ENCODE measurements at places on chromosomes 4 and X.

DNA sequence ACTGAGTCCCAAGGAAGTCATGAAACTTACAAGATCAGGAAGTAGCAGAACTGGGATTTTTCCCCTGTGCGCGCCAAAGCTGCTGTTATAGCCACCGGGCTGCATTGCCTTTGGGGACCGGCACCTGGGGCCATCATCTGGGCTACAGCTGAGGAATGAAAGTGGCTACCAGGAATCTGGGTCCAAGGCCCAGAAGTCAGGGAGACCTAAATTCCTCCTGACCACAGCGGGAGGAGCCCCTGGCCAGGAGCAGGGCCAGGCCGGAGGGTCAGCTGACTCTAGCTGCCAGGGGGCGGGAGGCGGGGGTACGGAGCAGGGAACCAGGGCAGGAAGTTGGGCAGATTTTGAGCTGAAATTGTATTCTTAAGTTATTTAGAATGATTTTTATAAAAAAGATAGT is 242.4 kb downstream of the EVC2 start:
- DNase-seq: no peak

DNA sequence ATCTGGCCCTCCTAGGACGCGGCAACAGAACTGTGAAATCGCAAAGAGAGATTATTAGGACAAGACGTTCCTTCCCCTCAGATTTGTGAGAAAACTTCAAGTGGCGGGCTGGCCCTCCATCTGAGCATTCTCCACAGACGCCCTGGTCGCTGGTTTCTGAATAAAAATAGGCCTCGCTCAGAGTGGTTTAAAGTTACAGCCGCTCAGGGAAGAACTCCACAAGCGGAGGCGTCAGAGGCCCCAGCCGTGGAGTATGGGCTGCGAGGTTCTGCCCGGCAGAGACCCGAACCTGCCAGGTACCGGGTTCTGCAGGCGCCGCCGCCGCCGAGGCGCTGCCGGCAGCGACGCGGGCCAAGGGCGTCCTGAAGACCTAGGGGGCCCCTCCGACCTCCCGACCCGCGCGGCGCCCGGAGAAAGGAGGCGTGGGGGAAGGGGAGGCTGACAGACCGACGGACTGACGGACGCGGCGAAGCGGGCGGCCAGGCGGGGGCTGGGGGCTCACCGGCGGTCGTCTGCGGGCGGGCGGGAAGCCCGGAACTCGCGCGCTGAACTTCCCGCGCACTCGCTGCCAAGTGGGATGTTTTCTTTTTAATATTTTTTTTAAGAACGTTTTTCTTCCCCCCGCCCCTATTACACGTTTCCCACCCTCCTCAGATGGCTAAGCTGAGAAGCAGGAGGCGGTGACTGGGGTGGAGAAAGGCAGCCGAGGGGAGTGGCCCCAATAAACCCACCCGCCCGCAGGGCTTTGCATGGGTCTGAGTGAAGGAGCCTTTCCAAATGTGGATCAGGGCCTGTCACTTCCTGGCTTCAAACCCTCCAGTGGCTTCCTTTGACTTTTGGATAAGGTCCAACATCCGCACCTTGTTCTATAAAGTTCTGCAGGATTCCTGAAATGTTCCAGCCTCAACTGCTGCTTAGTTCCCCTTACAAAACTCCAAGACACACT is at the start of gene PABPC4L:
TSS of gene PABPC4L (minus strand) at position 574 of the 946 bp plus-strand sequence. CDS start 770 bp downstream, outside the sequence.
- no peak for DNase-seq

DNA sequence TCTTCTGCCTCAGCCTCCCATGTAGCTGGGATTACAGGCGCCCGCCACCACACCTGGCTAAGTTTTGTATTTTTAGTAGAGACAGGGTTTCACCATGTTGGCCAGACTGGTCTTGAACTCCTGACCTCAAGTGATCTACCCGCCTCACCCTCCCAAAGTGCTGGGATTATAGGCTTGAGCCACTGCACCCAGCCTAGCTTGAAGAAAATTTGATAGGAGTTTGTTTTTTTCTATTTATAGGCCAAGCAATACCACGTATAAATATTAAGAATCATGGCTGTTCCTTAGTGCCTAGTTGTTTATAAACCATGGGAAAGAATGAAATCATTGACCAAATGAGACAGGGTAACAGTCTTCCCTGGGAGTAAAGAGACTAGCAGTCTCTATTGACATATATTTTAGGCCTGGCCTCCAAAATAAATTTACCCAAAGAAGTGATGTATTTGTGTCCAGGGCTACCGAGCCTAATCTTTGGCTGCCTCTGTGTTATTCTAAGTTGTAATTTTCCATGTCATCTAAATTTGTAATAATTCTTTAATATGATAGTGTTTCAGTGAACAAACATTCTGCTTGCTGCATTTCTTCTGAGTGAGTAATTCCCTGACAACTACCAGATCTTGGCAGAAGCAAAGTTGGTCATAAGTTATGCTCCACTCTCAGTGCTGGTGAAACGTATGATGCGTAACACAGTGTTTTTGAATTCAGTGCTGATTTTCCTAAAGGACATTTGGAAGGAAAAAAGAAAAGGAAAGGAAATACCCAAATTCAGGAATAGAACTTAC is 10.3 kb downstream of the PKD2 start:
- no peak for DNase-seq

GRCh38 chr4:147447786-147448185 is 33.1 kb upstream of the EDNRA start:
- DNase-seq: no peak

- DNase-seq: no peak
Measured at GRCh38 chrX:6968231-6968630, 179.3 kb upstream of the STS start.

- no peak for DNase-seq
Measured at GRCh38 chr4:7515390-7515902, 80.7 kb upstream of the PSAPL1 start.

- no peak for DNase-seq
Measured at GRCh38 chr4:86184216-86184900, 175.5 kb downstream of the MAPK10 start.

GRCh38 chr4:128854433-128854832 is 44.9 kb downstream of the JADE1 start:
- no peak for DNase-seq

GRCh38 chrX:13702111-13702789 is 13.3 kb downstream of the RAB9A start:
- no peak for DNase-seq

GRCh38 chr4:2413821-2414610 is 4.4 kb downstream of the ZFYVE28 start:
- DNase-seq: no peak

- no peak for DNase-seq
Measured at GRCh38 chr4:145734576-145735346, 54.8 kb downstream of the C4orf51 start.

DNA sequence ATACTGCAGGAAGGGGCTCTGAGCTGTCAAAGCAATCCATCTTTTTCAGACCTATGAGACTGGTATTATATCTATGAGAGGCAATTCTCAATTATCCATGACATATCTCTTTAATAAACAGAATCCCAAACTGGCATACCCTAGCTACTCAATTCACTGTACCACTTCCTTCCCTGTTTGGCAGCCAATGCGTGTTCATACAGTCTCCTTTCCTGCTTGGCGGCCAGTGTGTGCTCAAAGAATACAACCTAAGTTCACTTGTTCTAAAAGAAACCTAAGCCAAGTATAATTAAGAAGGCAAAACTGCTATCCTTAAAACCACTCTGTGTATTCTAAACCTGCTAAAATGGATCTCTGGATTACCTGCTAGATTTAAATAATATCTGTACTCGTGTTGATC is 38.3 kb downstream of the ARHGEF9 start:
- DNase-seq: no peak

GRCh38 chr4:159227984-159228383 is 125.1 kb downstream of the RAPGEF2 start:
- no peak for DNase-seq

GRCh38 chrX:147894366-147894963 is 17.3 kb upstream of the FMR1 start:
- DNase-seq: no peak

- DNase-seq: no peak
Measured at GRCh38 chr4:48470570-48470969, 12.6 kb upstream of the SLC10A4 start.

- DNase-seq: no peak
Measured at GRCh38 chrX:136781180-136781797, 557 bp upstream of the ARHGEF6 start.

DNA sequence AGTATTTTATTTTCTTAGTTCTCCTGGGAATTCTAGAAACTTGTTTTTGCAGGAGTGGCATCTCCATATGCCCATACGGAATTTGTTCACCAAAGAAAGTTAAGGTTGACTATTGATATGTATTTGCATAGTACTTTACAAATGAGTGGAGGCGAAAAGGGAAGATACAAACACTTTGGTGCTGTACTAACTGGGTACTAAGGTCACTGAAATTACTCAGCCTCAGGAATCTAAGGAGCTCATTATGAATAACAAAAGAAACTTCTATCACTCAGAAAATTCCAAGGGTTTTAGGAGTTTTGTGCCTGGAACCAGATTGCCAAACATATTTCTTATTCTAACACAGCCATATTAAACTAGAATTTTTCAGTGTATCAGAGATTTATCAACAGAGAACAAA is 27.4 kb upstream of the TMPRSS11B start:
- no peak for DNase-seq

DNA sequence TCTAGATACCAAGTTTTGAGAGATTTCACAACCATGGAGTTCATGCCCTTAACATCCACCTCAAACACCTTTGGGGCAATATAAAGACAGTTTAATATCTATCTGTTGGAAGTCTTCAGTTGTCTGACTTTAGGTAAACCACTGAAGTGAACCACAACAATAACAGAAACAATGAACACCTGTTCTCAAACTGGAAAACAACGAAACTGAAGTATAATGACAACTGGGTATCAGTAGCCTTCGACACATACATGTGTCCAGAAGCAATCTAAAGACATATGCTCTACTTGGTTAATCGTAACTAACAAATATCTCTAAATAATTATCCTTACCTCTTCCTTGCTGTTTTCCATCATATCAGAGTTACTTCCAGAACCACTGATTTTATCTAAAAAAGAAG is 87.8 kb downstream of the ATRX start:
- no peak for DNase-seq

- DNase-seq: no peak
Measured at GRCh38 chr4:26005764-26006163, 91.7 kb downstream of the SMIM20 start.

- no peak for DNase-seq
Measured at GRCh38 chr4:156388826-156389225, 435.2 kb upstream of the CTSO start.

DNA sequence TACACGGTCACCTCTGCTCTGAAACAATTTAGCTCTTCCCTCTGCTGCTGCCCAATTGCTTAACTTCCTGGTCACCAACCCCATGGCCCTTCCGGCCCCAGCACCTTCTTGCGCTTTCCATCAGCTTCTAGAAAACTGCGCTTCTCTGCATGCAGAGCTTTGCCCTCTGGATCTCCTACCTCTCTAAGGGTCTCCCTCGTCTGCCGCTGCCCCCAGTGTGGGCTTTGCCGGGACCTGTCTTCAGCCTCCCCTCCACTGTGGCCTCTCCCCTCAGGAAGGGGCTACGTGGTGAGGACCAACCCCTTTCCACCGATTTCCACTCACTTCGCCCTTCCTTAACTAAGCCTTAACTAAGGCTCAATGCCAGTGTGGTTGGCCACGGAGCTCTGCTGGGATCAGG is 94.6 kb downstream of the DCTD start:
- no peak for DNase-seq

DNA sequence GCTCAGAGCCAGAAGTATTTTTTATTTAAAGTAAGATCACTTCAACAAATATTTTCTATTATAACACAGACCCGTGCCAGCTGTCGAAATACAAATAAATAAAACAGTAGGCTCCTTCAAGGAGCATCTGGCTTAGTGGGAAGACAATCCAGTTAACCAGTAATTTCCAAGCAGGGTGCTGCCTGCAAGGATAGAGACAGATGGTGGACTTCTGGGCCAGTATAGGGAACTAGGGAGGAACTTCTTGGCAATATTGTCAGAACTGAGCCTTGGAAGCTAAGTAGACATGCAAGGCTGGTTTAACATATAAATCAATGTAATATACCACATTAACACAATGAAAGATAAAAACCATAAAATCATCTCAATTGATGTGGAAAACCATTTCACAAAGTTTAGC is 17.0 kb upstream of the MTMR1 start:
- no peak for DNase-seq

DNA sequence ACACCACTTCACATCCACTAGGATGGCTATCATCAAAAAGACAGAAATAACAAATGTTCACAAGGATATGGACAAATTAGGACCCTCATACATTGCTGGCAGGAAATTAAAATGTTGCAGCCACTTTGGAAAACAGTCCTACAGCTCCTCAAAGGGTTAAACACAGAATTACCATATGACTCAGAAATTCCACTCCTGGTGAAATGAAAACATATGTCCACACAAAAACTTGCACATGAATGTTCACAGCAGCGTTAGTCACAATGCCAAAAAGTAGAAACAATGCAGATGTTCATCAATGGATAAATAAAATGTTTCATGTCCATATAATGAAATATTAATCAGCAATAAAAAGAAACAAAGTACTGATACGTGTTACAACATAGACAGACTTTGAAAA is 15.1 kb downstream of the S100G start:
- DNase-seq: no peak

DNA sequence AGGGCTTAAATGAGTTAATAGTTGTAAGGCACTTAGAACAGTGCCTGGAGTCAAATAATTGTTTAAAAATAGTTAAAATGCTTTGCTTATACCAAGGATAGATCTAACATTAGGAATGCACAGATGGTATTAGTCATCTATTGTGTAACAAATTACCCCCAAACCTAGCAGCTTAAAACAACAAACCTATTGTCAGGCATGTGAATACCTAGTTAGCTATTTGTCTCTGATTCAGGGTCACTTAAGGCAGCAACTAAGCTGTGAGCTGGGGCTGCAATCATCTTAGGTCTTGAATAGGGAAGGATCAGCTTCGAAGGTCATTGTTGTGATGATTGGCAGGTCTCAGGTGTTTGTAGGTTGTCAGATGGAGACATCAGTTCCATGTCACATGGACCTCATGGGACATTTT is 42.4 kb upstream of the AGA start:
- DNase-seq: no peak

DNA sequence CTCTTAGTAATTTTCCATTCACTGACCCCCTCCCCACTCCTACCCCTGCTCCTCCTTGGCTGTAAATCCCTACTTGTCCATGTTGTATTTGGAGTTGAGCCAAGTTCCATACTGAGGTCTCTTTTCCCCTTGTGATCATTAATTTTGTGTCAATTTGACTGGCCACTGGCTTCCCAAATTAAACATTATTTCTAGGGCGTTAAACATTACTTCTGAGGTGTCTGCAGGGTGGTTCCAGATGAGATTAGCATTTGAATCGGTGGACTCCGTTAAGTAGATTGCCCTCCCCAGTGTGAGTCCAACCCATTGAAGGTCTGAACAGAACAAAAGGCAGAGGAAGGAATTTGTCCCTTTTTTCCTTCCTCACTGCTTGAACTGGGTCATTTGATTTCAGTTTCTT is 25.7 kb downstream of the SLC39A8 start:
- DNase-seq: no peak

- peak; percentile 70 for DNase-seq
Measured at GRCh38 chr4:8205749-8206611, 6.9 kb downstream of the SH3TC1 start.

All from NCI-H2029 (cell line).